ENCODE measurements at places on chromosomes 5 and 9.

DNA sequence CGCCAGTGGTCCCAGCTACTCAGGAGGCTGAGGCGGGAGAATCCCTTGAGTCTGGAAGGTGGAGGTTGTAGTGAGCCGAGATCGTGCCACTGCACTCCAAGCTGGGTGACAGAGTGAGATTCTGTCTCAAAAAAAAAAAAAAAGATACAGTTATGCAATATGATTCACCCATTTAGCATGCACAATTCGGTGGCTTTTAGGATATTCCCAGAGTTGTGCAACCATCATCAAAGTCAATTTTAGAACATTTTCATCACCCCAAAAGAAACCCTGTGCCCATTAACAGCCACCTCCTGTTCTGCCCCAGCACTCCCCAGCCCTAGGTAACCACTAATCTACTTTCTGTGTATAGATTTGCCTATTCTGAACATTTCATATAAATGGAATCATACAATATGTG lies 4.3 kb upstream of the DHFR start:
- peak; percentile 38 for DNase-seq

DNA sequence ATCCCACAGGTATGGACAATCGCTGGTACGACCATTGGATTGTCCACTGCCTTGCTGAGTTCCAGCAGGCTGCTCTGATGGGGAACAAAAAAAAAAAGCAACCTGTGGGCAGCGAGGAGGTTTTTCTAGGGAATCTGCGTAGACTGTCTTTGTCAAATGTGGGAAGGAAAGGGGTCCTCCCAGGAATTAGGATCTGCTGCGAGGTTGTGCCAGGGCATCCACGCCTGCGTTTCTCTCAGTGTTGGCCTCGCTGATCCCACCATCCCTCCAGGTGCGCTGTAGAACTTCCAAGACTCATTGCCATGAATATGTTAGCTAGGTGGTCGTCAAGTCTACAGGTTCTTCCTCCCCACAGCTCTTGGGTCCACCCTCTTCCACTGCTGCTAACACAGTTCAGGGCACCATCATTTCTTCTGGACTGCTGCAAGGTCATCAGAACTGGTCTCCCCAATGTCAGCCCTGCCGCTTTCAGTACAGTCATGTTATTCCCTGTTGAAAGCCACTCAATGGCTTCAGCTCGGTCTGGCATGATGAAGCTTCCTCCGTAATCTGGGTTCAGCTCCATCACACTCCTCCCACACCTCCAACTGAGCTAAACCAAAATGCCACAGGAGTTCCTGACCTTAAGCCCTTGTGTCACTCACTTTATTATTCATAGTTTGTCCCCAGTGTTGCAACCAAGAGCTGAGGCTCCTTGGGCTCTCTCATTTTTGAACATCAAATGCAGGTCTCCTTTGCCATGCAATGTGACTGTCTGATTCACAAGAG lies 79.5 kb upstream of the DMRT1 start:
- DNase-seq: no peak

DNA sequence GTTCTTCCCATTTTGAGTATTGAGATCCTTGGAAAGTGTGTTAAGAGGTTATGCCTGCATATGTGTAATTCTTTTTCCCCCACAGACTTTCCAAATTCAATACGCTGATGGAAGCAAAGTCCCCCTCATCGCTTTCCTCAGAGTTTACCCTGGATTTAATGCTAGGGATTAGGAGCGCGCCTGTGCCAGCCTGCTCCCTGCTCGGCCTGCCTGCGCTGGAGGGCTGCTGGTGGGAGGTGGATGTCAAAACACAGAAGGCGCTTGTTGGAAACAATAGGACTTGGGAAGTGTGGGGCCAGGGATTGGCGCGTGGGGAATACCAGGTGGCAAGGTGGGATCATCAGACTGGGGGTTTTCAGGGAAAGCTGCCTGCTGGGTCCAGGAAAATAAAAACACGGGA lies 39.8 kb upstream of the PTCH1 start:
- no peak for DNase-seq

DNA sequence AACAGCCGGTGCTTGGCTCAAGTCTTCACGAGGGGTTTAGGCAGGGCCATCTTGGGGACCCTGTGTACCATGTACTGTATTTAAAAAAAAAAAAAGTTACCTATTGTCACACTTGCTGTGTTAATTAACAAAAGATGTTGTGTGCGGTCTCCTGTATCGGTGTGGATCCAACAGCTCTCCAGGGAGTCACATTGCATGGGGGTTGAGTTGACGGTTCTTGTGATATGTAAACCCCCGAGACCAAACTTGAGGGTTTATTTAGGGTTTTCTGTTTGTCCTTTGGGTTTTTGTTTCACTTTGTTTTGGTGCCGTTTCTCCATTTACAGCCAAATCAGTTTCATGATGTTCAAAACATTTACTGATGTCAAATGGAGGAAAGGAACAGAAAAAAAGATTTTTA lies 22.2 kb downstream of the AMBP start:
- no peak for DNase-seq

DNA sequence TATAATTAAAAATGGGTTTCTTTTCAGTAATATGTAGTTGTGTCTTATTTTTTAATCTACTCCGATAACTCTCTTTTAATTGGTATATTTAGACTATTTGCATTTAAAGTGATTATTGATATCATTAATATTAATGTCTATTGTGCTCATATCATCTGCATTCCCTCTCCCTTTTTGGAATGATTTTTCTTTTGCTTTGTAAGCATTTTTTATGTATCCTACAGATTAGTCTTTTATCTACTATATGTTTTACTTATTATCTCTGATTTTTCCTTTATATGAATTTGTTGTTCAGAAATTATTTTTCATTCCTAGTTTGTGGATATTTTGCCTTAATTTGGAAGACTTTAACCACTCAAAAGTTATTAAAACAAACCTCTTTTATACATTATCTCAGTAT lies 34.0 kb downstream of the NDUFS4 start:
- DNase-seq: no peak

- no peak for DNase-seq
These were observed 653.1 kb downstream of the EFNA5 start for GRCh38 chr5:107017616-107018015.
